ENCODE measurements at places on chromosomes 5 and 9.

DNA sequence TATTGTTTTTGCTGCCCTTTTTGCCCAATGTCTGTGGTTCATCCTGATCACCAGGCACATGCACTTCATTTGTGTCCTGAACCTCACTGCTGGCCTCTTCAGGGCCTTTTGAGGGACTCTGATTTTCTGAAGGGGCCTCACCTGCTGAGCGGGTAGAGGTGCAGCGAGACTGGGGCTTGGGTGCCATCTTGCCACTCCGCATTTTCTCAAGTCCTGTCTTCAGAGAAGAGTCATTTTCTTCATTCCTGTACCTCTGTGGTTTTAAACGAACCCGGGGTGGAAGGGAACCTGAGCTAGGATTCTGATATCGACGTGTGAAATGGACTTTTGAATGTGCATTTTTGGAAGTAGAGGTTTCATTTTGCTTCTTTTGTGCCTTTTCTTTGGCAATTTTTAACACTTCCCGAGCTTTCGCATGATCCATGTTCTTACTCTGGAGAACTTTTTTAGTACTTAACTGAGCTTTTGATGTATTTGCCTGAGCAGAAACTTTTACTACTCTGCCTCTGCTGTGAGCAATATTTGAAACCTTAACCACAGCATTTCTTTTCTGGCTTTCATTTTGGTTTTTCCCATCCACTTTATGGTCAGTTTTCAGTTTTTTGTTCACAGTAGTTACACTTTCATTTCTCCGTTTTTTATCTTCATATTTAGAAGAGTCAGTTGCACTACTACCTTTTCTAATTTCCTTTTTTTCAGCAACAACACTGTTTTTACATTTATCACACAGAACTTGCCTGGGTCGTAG lies 26.1 kb downstream of the PWWP2A start:
- DNase-seq = no peak

- DNase-seq = no peak
Observed at GRCh38 chr5:14064841-14065240, 78.3 kb upstream of the TRIO start.

DNA sequence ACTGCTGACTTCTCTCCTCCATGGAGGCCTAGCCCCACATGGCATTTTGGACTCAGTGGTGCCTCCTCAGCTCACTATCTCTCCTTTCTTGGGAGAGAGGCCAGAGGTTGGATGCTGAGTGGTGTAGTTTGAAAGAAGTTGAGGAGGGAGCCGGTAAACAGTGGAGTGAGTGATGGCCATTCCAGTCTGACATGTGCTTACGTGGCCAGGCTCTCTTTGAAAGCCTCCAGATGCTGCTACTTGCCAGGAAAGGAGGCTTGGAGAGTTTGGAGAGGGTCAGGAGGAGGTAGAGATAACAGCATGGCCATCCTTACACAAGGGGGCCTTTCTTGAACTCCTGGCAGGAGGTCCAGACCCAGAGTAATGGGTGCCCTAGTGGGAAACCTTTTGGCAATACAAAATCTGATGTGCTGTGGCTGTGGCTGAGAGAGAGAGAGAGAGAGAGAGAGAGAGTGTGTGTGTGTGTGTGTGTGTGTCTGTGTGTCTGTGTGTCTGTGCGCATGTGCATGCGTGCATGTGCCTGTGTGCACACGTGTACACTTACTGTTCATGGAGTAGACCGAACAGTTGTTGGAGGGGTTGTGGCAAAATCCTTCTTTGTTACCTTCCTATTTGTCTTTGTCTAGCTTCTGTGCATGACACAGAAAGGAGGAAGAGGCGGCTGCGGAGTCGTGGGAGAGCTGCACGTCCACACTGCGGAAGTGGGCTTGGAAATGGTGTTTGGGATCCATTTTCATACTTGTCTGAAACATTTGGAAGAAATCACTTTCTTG lies 37.8 kb downstream of the RALGPS1 start:
- DNase-seq = peak; percentile 60

DNA sequence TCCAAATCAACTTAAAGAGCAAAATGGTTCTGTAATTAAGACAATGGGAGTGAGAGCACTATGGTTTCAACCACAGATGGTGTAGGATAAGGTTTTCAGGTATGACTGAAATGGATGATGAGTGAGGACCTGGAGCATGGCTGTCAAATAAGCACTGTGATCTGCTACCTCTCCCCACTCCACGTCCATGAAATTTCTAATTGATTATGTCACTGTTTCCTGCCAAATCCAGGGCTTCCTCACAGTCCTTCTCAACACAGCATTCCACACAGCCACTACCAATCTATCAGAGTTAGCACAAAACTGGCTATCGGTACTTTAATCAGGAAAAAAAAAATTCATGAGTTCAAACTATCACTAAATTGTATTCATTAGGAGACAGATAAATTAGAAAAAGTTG lies 420.4 kb upstream of the WWC1 start:
- DNase-seq = no peak

DNA sequence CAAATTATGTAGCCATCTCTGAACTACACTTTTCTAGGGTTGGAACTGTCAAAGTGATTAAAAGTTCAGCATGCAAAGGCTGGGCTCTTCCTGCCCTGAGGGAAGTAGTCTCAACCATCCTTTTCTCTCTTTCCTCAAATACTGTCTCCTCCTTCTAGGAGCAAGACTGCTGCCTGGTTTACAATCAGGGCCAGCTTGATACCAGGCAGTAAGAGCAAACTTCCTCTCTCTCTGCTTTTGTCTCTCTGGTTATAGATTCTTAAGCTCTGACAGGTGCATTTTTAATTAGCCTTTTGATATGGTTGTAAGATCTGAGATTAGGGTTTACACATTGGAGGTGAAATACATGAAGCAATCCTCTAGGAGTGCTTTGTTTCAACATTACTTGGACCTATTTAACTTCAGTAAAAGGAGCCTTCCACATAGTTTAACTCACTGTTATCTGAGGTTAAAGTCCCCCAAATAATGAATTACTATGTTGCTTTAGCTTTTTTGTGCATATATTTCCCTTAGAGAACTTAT lies 436.1 kb downstream of the SPATA31D1 start:
- peak; percentile 9 for DNase-seq

DNA sequence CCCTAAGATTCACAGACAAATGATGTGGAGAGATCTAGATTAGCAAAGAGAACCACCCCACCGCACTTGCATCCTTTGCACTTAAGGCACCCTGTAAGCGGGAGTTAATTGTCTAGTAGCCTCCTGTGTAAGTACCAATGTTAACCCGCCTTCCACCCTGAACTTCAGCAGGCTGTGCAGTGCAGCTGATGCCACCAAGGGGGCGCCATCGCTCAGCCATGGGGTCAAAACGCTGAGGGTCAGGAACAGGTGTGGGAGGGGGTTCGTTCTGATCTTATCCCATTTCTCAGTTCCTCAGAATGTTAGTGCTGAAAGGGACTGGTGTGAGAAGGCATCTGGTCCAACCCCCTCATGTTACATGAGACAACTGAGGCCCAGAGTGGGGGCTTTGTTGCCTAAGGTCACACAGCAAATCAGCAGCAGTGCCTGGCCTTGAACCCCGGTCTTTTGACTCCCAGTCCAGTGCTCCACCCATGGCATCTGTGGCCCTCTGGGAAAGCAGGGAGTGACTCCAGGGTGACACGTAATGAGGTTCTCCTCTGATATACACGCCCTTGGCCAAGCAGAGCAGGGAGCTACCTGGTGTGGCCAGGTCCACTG lies 57.3 kb downstream of the CYFIP2 start:
- no peak for DNase-seq

DNA sequence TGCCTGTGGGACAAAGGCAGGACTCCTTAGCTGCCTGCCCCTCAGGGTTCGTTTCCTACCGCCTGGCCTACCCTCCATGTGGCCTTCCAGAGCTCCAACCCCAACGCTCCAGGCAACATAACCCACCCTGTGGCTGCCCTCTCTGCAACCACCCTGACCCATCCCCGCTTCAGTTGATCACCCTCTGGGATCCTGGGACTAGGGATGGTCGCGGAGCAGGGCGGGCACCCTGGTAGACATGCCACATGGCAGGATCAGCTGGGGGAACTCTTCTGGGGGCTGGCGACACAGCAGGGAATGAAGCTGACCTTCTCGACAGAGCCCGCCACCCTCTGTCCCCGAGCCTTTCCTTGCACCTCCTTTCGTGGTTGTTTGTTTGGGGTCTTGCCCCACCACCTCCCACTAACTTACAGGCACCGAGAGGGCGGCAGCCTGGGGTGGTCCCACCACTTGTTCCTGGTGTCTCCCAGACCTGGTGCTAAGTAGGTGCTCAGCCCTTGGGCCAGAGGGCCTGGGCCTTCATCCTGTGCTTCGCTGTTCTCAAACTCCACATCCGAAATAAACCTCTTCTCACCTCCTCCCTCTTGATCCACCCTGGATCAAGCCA lies 243.1 kb downstream of the PBX3 start:
- DNase-seq = no peak

DNA sequence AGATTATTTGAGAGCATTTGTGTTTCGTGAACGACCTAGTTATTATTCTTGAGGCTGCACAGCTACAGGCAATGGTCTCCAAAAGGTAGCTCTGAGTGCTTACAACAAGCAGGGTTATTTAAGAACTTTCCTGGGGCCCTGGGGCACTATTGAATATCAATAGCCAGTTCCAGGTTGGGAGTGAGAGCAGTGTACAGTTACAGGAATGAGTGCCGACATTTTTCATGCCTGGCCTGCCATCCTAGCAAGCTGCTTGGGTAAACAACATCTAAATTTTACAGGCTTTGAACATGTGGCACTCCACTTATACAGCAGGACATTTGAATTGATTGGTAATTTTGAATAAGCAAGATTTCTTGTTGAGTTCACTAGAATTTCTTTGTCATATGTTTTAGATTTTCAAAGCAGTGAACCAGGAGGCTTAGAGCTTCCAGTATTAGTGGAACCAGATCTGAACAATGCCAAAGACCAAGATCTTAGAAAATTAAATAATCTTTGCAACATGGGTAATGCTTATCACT lies 171.9 kb upstream of the GDNF start:
- DNase-seq = no peak

DNA sequence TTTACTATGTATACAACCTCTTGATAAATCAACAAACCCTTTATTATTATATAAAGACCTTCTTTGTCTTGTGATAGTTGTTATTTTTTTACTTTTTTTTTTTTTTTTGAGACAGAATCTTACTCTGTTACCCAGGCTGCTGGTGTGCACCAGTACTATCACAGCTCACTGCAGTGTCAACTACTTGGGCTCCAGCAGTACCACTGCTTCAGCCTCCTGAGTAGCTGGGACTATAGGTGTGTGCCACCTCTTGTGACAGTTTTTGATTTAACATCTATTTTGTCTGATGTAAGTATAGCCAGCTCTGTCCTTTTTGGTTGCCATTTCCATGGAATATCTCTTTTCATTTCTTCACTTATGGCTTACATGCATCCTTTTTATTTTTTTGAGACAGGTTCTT lies 42.6 kb downstream of the CREBRF start:
- DNase-seq = no peak

DNA sequence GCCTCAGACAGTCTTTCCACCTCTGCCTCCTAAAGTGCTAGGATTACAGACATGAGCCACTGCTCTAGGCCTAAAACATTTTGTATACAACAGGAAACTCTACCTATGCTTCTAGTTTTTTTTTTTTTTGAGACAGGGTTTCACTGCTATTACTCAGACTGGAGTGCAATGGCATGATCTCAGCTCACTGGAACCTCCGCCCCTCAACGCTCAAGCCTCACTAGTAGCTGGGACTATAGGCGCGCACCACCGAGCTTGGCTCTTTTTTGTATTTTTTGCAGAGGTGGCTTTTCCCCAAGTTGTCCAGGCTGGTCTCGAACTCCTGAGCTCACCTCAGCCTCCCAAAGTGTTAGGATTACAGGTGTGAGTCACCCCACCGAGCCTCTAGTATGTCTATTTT lies 5.4 kb downstream of the HSPA9 start:
- no peak for DNase-seq

DNA sequence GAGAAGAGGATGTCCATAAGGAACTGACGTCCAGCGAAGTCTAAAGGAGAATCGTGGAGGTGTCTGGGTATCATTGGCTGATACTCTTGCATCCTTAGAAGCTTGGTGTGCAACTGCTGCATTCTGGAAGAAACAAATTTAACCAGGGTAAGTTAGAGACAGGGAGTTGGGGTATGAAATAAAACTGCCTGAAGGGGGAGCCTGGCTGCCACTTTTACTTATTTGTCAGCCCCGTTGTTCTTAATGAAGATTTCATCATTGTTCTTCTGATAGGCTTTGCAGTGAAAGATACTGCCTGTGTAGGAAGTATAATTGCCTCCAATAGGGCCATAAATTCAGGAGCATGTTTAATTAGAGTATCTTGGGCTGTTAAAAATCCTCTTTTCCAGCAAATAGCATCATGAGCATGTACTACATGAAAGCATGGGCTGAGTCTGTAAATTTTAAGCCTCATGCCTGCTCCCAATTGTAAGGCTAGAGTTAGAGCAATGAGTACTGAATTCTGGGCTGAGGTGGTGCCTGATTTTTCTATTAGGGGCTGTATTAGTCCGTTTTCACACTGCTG lies 1264.5 kb upstream of the ACO1 start:
- peak; percentile 17 for DNase-seq

DNA sequence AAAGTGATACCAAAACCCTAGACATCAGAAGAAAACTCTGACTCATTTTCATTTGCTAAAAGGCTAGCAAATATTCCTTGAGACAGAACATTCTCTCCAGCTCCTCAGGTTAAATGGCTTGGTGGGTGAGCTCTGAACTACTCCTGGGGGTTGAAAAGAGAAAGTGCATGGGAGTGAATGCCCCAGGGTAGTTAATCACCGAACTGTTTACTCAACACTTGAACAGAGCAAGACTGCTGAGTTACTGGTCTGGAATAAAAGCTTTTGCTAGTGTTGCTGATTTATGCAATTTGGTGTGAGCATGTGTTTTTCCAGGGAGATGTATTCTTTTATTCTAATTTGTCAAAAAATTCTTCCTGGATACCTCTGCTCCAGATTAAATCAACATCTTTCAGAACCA lies 88.3 kb upstream of the PRDM9 start:
- no peak for DNase-seq

DNA sequence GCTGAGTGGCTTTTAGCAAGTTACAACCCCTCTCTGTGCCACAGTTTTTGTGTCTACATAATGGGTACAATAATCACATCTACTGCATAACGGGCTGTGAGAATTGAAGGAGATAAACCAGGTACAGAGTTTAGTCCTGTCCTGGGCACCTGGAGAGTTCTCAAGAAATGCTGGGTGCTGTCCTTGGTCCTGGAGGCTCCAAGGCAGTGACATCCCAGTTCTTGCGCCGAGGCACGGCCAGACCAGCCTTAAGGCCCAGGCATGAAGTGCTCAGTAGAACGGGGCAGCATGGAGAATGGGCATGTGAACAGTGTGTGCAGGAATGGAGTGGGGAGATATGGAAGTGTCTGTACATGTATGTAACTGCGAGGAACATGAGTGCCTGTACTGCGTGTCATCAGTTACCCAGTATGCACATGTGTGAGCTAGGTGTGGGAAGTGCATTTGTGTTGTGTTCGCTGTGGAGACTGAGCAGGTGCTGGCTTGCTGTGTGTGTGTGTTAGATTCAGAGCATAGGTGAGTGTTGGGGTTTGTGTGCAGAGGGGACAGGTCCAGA lies 6.3 kb upstream of the UNC5A start:
- DNase-seq = peak; percentile 29

Data from umbilical cord (tissue), 2 donors.